Stimulated activated CD4-positive, alpha-beta T cell treated with anti-CD3 and anti-CD28 coated beads, TNF-alpha, amount 100 ng/mL, for 24 hours (primary cell): ENCODE measurements at places on chromosomes 12 and 14.

GRCh38 chr14:24179961-24180796 lies 8.3 kb downstream of the REC8 start:
- no peak for DNase-seq

- no peak for DNase-seq
Measured at GRCh38 chr12:19432309-19433170, 6.8 kb upstream of the AEBP2 start.

- no peak for DNase-seq
Measured at GRCh38 chr14:23431486-23431885, 4.0 kb downstream of the MYH7 start.

DNA sequence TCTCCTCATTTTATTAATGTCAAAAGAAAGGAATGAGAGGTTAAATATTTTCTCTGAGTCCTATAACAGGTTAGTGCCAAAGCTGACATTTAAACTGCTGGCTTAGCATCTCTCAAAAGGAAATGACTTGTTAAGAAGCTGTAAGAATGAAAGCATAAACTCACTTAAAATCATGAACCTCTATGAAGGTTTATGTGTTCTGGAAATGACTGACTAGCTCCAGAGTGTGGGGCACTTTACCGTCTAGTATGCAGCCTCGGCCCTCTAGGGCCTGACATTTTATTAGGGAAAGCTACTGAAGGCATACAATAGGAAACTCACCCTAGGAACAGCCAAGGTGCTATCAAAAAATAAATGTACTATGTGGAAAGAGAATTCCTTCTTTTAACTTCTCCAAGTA lies 35.1 kb downstream of the SPX start:
- DNase-seq: no peak

- no peak for DNase-seq
Measured at GRCh38 chr12:125683748-125684381, 618.6 kb downstream of the AACS start.

- DNase-seq: no peak
Measured at GRCh38 chr12:110037315-110037714, 11.0 kb downstream of the C12orf76 start.

- DNase-seq: no peak
Measured at GRCh38 chr12:94042321-94042720, 106.1 kb upstream of the PLXNC1 start.

DNA sequence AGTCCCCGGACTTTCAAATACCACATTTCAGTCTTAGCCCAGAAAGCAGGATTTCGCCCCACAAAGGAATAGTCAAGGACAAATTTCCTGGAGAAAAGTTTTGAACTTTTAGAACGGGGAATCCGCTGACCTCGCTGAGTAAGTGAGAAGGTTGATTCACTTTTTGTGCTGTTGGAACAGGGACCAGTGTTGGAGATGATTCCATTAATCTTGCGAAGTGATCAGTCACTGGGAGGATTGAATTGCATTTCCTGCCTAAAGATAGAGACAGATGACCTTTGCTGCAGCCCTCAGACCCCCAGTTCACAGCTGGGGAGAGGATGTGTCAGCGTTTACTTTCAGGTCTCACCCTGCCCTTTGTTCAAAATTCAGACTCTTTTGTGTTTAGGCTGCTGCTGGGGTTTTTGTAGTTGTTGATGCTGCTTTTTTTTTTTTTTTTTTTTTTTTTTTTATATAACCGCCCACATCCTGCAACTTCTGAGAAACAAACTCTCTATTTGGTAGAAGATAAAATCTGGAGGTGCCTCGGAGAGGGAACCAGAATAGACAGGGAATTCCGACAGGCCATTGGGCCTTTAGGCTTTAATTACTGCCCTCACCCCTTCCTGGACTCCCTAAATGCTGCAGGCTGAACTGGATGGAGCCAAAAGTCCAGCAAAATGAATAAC lies 9.8 kb upstream of the KDM2B start:
- peak; percentile 29 for DNase-seq

GRCh38 chr14:102046337-102047278 lies 40.2 kb downstream of the HSP90AA1 start:
- DNase-seq: no peak

- DNase-seq: no peak
Measured at GRCh38 chr12:25689996-25690501, 137.0 kb upstream of the LMNTD1 start.

DNA sequence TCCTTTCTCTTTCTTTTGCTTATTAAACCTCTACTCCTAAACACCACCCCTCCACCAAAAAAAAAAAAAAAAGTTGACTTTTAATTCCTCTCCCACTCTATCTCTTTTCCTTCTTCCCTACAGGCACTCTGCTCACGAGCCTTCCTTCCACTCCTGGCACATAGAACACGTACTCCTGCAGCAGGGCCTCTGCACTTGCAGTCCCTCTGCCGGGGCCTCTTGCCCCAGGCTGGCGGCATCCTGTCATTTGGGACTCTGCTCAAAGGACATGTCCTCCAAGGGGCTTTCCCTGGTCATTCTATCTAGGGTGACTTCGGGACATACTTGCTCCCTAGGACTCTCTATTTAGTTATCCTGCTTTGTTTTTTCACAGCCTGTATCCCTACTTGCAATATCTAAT lies 7.7 kb downstream of the FOS start:
- no peak for DNase-seq

DNA sequence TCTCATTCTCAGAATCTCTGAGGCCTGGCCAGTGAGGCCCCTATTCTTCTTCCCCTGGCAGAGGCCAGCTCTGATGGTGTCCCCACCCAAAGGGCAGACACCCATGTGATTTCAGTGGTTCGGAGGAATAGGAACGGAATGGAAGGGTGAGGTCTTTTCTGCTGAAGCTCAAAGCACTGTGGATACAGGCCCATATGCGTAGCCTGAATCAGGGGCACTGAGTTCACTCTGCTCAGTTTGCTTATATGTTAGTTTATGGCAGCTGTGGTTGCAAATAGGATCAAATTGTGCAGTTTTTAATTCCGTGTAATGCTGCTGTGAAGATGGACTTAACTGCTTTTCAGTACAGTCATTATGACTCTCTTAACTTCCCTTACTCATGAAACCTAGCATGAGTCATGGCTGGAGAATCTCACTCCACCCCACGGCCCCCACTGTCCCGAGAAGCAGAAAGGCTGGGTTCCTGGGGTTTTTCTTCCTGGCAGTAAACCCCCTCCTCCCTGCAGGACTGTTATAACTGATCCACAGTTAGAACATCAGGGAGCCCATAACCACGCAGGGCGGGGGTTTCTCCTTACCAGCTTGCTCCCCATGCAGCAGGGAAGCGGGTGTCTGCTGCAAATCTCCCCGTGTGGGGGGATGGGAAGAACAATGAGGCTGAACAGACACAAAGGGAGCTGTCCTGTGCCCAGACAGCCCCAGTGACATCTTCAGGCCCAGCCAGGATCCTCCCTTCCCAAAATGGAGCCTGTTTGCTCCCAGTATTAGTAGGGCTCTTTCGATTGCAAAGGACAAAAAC lies 122.7 kb downstream of the SLC38A6 start:
- DNase-seq: no peak

GRCh38 chr12:53185582-53186153 lies 4.9 kb upstream of the CSAD start:
- no peak for DNase-seq

GRCh38 chr14:75096959-75097358 lies 27.5 kb downstream of the ZC2HC1C start:
- DNase-seq: no peak

GRCh38 chr14:90681929-90682328 lies 134.3 kb downstream of the TTC7B start:
- no peak for DNase-seq
